Renal pelvis (tissue), 12 donors: ENCODE measurements at places on chromosomes 5 and 9. TPM values are rescaled to one million over a fixed set of nuclear protein-coding genes. Genes with fewer than 3 reads are reported as not detected.

Gene RANBP3L
- 5.6 TPM for polyA plus RNA-seq

Gene IL5
- polyA plus RNA-seq, result not detected

Gene INSL6
- polyA plus RNA-seq, result 0.09 TPM

DNA sequence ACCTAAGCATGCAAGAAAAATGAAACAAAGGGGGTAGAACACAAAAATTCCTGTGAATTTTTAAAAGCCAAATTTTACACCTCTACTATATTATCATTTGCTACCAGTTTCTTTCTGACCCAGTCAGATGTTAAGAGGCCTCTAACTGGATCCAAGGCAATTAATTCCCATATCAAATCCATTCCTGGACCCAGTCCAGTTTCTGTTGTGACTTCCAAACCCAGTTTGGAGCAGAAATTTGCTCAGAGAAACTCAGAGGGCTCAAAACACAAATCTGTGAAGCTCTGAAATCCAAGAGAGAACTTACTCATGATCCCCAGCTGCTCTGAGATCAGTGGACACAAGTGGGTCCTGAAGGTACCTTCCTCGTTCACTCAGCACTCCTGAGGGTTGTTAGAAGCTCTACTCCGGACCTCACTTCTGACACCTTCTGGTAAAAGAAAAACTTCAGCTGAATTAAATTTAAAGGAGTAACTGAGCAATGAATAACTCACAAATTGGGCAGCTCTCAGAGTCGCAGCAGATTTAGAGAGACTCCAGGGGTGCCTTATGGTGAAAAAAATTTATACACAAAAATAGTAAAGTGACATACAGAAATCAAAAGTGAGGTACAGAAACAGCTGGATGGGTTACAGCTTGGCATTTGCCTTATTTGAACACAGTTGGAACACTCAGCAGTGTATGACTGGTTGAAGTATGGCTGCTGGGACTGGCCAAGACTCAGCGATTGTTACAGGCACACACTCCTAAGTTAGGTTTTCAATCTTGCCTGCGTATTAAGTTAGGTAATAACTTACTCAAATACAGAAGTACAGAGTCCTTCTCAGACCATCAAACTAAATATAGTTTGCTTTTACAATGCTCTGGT lies 32.4 kb downstream of the INSL4 start:
- DNase-seq, result peak; percentile 3

DNA sequence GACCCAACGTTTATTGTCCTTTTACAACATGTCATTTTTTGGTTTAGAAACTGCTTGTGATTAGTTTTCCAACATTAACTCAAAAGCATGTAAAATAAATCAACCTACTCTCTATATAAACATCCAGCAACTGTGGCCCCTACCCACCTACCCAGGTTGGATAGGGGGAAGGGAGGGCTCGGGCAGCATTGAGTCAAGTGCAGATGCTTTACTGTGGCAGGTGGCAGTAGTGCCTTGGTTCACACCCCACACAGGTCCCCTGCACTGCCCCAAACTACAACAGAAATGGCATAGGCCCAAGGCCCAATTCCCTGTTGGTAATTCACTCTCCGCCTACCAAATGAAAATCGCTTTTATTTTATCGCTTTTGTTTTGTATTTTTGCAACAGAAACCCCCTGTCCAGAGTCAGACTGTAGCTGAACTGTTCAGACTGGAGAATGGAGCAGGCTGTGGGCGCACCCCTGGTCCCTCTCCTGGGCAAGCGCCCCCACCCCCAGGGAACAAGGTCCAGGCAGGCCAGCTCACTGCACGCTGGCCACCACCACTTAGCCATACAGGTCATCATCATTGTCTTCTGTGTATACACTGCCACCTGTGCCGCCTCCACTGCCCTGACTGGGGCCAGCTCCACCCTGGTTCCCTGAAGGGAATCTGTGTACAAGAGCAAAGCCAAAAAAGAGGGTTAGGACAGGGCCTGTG lies 15.7 kb downstream of the VCP start:
- DNase-seq, result no peak

DNA sequence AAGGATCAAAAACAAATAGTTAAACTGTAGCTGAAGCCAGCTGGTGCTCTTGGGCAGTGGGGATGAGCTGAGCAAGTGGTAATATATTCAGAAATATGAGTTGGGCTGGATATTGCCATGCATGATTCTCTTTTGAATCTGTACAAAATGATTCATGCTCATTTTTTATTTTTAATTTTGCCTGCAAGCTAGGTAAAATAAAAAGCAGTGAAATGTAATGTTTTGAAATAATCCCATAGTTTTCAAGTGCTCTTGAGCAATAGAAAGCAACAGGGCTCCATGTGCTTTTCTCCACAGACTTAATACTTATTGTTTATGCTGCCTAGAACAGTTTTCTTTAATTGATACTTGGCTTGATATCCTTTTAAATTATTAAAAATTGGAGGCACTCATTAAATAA lies 489.3 kb downstream of the TLE4 start:
- no peak for DNase-seq

GRCh38 chr5:16855485-16855884 lies 80.6 kb downstream of the MYO10 start:
- DNase-seq, result no peak

GRCh38 chr9:83240671-83241070 lies 177.7 kb upstream of the RASEF start:
- DNase-seq, result no peak
